ENCODE measurements at places on chromosomes 11 and 22. TPM values are rescaled to one million over a fixed set of nuclear protein-coding genes. Genes with fewer than 3 reads are reported as not detected.

- DNase-seq = no peak
These were observed 169.8 kb downstream of the C11orf91 start for GRCh38 chr11:33530815-33531214.

- DNase-seq = no peak
These were observed 11.4 kb downstream of the ALG12 start for GRCh38 chr22:49906799-49907290.

- peak; percentile 63 for DNase-seq
These were observed 2.0 kb downstream of the HEPN1 start for GRCh38 chr11:124920870-124921609.

GRCh38 chr11:69388661-69389060 lies 92.8 kb upstream of the LINC01488 start:
- no peak for DNase-seq

- no peak for DNase-seq
These were observed at the start of gene PATE1 for GRCh38 chr11:125745979-125746378. Gene PATE1 (plus strand): TSS chr11:125746279. CDS start chr11:125746305, 26 bp downstream.

DNA sequence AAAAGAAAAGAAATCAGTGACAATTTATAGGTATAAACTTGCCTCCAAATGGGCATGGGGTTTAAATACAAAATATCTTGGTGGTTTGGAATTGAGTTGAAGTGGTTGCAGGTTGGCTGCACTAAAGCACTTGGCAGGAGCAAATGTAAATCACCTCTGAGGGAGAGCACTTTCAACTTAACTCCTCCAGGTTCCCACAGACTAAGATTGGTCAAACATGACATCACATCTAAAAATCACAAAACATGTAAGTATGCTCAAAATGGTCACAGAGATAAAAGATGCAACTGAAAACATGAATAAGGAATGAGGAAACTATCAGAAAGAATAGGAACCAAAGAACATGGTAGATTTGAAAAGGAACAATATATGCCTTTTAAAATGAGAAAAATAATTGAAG lies 12.3 kb upstream of the SHANK3 start:
- DNase-seq = no peak

- DNase-seq = no peak
These were observed 6.4 kb downstream of the ENDOD1 start for GRCh38 chr11:95095858-95096587.

DNA sequence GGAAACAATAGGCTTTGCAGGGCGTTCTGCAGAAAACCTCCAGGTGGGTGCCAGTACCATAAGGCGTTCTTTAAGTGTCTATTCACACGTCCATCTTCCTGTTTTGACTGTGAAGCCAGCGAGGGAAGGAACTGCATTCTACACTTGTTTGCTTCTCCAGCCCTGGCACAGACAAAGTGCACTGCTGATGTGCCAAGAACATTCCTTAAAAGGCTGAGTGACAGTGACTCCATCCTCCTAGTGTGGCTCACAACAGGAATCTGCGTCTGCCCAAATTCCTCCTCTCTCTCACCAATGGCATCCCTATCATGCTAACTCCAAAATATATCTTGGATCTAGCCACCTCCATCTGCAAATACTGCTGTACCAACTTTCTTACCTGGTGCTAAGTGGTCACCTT lies 407.4 kb upstream of the SYN3 start:
- DNase-seq = no peak

- DNase-seq = no peak
These were observed at the start of gene OR5AK2 for GRCh38 chr11:56988614-56989013. Gene OR5AK2 (plus strand): TSS chr11:56988914. CDS start chr11:56988914, 0 bp downstream.

DNA sequence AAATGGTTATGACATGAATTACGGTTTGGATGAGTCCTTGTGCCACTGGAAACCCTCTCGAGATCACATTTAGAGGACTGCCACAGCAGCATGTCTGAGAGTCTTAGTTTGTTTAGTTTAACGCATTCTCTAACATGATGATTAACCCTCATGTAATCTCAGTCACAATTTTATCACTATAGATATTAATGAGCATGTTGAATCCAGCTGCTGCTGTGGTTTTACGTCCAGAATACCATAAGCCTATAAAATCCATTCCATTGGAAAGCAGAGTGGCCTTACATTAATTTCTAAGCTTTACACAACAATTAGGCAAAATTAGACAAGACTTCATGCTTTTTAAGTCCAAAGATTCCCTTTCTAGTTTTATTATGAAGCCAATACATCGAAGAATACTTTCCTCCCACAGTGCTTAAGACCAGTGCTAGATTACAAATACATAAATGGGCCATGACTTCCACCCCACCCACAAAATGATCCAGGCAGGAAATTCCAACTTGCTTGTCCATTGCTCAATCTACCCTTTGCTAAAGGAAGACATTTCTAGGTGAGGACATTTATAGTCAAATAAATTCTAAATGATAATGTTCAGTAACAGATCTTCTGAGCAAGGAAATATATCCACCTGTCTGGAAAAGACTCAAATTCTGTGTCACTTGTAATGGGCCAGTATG lies 3.5 kb upstream of the ELMOD1 start:
- DNase-seq = no peak

DNA sequence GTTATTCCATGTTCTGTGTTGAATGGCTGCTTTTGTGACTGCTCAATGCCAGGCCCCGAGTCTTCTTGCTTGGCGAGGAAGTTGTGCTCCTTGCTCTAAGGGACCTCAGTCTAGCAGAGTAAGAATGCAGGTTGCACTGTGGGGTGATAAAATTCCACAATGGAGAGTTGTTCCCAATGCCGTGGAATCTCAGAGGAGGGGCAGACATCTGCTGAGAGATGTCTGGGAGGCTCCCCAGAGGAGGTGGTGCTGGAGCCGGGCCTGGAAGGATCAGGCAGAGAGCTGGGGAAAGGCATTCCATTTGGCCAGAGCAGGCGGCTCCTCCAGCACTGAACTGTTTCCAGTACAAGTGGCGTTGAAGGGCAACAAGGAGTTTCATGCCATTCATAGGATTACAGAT lies 55.2 kb downstream of the ST3GAL4 start:
- no peak for DNase-seq

- peak; percentile 26 for DNase-seq
These were observed 936 bp downstream of the BRD1 start for GRCh38 chr22:49826603-49827270.

- DNase-seq = no peak
These were observed 560.8 kb downstream of the BRD1 start for GRCh38 chr22:49266561-49267519.

DNA sequence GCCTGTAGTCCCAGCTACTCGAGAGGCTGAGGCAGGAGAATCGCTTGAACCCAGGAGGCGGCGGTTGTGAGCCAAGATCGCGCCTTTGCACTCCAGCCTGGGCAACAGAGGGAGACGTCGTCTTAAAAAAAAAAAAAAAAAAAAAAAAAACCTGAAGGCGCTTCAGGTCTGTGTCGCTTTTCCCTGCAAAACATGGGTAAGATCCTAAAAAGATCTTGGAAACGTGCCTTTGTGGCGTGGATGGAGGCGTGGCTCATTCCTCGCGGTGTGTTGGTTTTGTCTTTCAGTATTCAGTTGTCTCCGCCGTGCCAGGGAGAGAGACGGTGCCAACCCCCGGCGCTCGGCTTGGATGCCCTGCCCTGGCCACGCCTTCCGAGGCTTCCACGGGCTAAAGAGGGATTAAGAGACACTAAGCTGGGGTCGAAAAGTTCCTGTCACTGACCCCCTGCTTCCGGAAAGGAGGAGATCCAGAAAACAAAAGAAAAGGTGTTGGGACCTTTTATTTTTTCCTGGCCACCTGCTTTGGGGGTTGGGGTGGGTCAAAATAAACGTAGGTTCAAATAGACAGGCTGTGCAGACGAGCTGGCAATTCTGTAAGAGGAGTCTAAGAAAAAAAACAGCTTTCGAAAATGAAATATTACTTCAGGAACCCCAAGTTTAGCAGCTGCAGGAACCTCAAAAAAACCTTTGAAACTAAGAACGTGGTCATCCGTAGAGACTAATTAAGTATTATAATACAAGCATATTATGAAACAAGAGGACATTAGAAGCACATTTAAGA lies 1.1 kb upstream of the SLC35F2 start:
- peak; percentile 11 for DNase-seq

DNA sequence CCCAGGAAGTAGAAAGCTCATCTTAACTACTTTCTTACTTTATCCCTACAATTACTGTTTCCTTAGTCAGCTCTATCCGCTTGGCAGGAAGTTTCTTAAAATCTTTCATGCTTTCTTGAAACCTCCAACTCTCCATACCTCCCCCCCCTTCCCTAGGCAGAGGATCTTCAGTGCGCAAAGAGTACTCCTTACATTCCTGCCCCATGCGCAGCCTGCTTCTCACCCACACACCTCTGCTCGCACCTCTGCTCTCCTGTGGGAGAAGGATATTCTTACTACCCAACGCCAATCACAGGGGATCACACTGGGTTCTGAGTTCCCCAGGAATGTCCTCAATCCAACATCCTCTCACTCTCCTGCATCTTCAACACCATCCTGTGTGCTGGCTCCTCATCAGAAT lies 12.3 kb downstream of the TCF20 start:
- DNase-seq = no peak

- no peak for DNase-seq
These were observed 25.4 kb downstream of the PI4KA start for GRCh38 chr22:20833225-20833665.

The GAL gene
- 1.0 TPM for total RNA-seq

The SYT12 gene
- total RNA-seq = not detected

The CCDC15 gene
- total RNA-seq = 3.6 TPM

The GTF2H1 gene
- total RNA-seq = 51.4 TPM

The VSIG2 gene
- not detected for total RNA-seq

The TXN2 gene
- 95.1 TPM for total RNA-seq

Data from activated T-helper 2 cell treated with anti-CD3 and anti-CD28 coated beads, Interferon-gamma antibody, Interleukin-2, Interleukin-4, amounts not matched to agents 10 μg/mL and 5 μg/mL and 100 μg/mL, durations not matched to agents 14 hours and 24 hours and 36 hours (primary cell).